ENCODE measurements at places on chromosomes 12 and 14.

GRCh38 chr12:4725057-4725456 is 4.9 kb downstream of the GALNT8 start:
- DNase-seq: no peak

- no peak for DNase-seq
Observed at GRCh38 chr14:91281346-91281745, 36.8 kb upstream of the GPR68 start.

GRCh38 chr12:26188641-26189040 is 6.7 kb upstream of the SSPN start:
- no peak for DNase-seq

DNA sequence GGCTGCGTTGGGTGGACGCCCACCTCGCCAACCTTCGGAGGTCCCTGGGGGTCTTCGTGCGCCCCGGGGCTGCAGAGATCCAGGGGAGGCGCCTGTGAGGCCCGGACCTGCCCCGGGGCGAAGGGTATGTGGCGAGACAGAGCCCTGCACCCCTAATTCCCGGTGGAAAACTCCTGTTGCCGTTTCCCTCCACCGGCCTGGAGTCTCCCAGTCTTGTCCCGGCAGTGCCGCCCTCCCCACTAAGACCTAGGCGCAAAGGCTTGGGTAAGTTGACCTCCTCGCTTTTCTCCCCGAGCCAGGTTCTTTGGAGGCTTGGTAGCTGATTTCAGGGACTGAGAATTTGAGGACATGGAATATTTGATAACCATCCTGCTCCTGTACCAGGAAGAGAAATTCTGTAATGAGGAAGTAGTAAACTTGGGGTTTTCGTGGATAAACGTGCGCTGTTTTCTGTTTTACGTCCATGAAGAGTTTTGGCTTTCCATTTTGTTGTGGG is 530 bp downstream of the APAF1 start:
- DNase-seq: no peak

DNA sequence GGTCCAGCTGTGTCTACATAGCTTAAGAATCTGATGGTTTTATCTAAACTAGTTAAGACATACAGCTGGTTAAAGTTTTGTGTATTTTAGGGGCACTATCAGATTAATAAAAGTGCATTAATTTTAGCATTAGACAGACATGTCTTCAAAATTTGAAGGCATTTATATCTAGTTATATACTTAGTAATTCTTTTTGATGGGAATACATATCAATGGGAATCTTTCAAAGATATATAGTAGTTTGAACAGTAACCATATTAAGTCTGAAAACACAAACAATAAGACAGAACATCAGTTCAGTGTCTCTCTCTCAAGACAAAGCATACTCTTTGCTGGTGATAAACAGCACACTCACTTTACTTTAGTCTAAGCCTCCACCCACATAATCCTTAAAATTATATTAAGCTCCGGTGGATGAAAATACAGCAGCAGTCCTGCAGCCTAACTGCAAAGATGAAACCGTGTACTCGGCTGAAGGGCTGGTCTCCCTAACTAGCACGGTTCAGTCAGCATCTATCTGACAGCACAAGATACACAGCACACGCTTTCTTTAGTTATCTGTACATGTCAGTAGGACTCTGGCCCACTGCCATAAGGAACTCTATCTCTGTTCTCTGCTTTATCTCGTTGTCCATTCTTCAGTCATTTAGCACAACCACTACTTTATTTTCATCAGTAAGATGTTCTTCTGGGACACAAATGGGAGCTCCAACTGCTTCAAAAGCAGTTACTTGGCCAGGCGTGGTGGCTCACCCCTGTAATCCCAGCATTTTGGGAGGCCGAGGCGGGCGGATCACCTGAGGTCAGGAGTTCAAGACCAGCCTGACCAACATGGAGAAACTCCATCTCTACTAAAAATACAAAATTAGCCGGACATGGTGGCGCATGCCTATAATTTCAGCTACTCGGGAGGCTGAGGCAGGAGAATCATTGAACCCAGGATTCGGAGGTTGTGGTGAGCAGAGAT is 80.5 kb downstream of the MED13L start:
- DNase-seq: no peak

DNA sequence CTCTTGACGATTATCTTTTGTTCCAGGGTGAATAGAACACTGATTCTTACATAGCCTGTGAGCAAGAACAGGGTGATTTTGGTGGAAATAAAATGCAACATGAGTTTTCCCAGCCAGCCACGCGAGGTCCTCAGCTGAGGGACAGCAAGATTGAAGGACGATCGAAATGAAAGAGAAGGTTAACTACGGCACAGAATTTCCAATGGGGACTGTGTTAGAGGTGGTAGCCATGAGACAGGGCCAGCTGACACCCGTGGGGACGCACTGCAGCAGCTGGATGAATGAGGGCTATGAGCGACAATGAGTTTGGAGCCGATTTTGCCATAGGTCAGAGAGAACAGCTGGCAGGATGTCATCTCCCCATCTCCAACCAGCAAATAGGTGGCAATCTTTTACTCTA is 243.4 kb upstream of the PELI2 start:
- no peak for DNase-seq

DNA sequence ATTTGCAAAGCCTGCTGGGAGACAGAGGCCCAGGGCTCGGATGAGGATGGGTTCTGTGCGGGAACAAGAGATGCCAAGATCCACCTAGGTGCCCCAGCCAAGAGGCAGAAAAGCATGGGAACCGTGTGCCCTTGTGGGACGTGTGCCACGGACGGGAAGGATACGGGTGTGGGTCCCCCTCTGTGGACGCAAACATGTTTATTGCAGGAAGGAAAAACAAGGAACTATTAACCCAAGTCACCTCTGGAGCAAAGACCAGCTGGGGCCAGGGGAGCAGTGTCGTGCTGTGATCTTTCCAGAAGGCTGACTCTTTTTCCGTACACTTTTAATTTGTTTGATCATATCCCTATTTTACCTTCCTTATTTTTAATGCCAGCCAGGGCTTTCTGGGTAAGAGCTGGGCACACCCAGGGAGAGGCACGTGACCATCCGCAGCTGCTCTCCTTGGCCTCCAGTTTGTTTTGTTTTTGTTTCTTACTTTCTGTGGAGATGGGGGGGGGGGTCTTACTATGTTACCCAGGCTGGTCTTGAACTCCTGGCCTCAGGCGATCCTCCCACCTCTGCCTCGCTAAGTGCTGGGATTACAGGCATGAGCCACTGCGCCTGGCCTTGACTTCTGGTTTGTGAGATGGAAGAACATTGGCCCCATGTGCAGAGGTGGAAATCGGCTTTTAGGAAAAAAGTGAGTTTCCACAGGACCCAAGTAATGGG is 20.7 kb downstream of the SCARB1 start:
- DNase-seq: no peak

- no peak for DNase-seq
Observed at GRCh38 chr12:4114986-4115385, 158.6 kb upstream of the CCND2 start.

GRCh38 chr14:75254381-75254822 is 24.2 kb upstream of the FOS start:
- peak; percentile 22 for DNase-seq

DNA sequence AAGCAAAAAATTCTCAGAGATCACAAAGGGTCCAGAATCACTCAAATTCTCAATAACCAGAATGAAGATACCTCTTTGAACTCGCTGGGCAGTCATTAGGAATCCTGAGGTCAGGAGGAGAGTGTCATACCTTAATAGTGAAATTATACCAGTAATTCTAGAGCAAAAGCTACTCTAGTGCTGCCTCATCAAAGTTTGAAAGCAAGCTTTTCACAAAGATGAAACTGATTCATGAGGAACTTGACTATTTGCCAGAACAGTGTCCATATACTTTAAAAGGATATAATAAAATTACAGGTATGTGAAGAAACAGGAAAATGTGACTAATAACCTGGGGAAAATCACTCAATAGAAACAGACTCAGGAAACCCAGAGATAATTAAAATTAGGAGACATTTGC is 44.5 kb downstream of the EML5 start:
- no peak for DNase-seq

- DNase-seq: no peak
Observed at GRCh38 chr14:30558362-30558674, 640 bp upstream of the G2E3 start.

- peak; percentile 24 for DNase-seq
Observed at GRCh38 chr14:56125772-56126636, 7.8 kb downstream of the PELI2 start.

DNA sequence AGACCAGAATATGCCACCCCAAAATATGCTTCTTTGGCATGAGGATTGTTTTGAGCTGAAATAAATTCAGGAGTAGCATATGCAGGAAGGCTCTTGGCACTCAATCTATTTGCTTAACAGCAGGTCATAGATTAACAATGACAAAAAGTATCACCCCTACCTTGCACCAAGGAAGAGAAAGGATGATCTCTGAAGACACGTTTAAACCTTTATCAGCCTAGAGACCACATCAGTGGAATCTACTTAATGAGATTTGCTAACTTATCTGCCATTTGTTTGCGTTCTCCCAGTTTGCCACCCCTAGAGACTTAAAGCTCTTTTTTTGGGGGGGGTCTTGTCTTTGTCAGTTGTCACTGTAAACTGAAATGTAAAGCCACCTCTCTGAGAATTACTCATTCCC is 1278.7 kb upstream of the USP15 start:
- DNase-seq: no peak

GRCh38 chr12:16019136-16019535 is 108.0 kb downstream of the DERA start:
- no peak for DNase-seq

- no peak for DNase-seq
Observed at GRCh38 chr14:98803196-98803595, 468.8 kb downstream of the BCL11B start.

GRCh38 chr14:37118673-37119366 is 53.6 kb downstream of the SLC25A21 start:
- no peak for DNase-seq

- no peak for DNase-seq
Observed at GRCh38 chr12:75837700-75838099, 193.9 kb downstream of the PHLDA1 start.

DNA sequence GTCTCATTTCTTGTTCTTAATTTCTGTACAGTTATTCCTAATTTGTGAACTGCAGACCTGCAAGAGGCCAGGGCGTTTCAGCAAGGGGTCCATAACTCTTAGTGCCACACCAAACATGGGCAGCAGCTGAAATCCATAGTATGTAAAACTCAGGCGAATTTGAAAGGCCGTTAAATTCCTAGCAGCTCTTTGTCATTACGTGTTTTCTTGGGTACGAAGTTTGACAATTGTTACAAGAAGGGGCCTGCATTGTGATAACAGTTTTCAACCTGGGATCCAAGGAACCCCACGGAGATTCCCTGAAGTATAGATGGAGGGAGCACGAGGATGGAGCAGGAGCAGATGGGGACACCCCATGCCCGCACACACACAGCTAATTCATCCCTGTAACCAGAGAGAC is 288.0 kb downstream of the ZFP36L1 start:
- no peak for DNase-seq

DNA sequence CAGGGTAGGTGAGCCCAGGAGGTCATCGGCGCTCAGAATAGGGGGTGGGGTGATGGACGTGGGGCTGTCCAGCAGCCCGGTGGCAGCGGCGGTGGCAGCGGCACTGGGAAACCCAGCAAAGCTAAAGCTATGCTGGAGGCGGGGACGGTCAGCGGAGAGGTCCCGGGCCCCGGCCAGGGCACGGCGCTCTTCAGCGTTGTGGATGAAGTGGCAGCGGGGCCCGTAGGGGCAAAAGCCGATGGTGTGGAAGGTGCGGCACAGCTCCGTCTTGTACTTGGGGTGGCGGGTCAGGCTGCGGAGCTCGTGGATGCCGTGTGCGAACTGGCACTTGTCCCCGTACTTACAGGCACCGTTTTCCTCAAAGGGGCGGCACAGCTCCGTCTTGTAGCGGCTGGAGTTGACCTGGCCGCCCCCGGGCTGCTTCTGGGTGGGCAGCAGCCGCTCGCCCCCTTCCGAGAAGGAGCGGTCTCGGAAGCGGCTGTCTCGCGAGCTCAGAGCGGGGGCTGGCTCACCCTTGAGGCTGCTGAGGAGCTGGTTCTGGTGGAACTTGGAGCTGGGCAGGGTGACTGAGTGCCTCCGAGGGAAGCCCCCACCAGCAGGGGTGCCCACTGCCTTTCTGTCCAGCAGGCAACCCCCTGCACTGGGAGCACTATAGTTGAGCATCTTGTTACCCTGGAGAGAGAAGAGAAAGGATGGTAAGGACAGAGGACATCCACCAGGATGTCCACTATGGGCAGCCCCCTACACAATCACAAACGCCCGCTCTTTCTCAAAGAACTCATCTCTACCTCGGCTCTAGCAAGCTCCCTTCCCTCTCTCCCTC is 2.8 kb downstream of the ZFP36L1 start:
- DNase-seq: no peak

- DNase-seq: no peak
Observed at GRCh38 chr14:24700511-24700910, 66.5 kb upstream of the GZMB start.

DNA sequence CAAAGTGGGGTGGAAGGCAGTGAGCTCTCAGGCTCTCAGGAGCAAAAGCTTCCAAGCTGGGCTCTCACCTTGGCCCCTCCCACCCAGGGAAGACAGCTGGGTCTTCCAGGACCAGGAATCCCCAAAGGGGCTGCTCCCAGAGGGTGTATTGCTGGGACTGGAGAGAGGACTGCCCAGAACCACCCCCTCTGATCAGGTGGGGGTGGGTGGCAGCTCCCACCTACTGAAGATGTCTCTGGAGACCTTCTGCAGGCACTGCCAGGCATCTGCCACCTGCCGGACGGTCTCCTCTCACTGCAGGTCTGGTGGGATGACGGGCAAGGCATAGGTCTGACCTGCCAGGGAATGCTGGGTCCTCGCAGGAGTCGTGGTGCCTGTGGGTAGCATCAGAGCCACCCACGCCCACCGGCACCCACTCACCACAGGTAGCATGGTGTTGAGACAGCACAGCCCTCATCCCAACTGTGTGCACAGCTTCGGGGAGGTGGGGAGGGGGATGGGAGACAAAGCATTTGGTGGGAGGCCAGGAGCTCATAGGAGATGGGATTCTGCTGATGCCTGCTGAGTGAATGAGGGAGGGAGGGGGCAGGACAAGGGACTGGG is 103.2 kb downstream of the SINHCAF start:
- DNase-seq: no peak

- no peak for DNase-seq
Observed at GRCh38 chr12:100346660-100347059, 10.2 kb upstream of the SLC17A8 start.

DNA sequence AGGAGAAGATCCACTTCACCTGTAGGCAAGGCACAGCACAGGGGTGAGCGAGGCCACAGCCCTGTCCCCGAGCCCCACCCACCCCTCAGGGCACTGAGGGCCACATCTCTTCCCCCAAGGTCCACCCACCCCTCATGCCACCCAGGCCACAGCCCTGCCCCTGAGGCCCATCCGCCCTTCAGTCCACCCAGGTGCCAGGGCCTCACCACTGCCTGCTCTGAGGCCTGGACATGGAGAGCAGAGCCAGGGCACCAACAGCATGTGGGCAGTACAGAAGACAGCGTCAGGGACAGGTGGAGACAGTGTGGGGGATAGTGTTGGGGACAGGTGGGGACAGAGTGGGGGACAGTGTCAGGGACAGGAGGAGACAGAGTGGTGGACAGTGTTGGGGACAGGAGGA is 138.3 kb downstream of the TMEM121 start:
- DNase-seq: no peak

- no peak for DNase-seq
Observed at GRCh38 chr14:30550335-30550734, 8.6 kb upstream of the G2E3 start.

All from NCI-H774 (cell line).